ENCODE measurements at places on chromosomes 16 and 17.
A peak's percentile ranks its signal among the peaks of the same experiment; 100 is the strongest.

DNA sequence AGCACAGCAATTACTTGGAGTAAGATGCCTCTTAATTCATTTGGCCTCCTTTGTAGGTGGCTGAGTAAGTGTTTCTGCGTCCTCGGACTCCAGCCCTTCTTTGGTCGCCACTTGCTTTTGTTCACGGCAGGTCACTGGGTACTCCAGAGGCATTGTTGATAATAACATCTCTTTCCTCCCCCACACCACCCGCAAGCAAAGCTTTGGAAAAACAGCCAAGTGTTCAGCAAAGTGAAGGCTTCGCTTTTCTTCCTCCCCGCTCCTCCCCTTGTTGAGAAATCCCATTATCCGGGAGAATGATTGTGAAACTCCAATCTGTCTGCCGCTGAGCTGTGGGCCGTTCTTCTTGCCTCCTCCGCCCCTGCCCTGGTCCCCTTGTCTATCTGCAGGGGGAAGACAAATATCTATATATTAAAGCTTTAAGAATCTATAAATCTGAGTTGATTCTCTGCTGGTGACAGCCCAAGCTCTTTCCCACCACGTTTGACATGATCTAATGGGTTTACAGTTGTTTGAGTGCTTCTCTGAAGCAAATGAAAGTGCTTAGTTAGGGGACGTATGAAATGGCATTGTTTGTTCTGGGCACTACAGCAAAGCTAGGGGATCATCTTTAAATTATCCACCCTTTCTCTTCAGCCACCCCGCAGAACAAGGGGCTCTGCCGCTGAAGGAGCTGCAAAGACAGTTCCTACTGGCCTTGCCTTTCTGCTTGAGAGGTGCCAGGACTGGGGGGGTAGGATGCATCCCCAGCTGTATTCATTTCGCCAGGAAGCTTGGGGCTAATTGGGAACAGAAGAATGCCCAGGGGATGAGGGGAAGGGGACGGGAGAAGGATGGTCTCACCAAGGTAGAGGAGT, 167.1 kb downstream of the CCDC182 start:
- DNase-seq, result no peak

DNA sequence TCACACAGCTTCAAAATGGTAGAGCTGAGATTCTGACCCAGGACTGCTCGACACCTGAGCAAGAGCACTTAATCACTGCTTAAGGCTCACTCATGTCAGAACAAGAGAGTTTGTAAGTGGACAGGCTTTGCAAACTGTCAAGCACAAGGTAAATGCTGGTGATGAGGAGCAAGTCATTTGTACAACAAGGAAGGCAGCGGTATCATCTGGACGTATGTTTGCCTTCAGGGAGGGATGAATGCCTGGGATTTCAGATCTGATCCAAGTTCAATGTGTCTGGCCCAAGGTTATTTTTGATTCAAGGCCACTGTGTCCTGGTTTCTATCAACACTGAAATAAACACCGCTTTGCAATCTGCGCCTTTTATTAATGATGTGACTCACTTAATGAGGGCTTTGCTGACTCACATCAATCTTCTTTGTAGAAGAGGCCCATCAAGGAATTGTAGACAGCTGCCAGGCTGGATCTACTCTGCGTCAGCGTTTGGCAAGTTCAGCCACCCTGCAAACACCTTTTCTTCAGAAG, 174.4 kb upstream of the HS3ST3A1 start:
- DNase-seq, result no peak

DNA sequence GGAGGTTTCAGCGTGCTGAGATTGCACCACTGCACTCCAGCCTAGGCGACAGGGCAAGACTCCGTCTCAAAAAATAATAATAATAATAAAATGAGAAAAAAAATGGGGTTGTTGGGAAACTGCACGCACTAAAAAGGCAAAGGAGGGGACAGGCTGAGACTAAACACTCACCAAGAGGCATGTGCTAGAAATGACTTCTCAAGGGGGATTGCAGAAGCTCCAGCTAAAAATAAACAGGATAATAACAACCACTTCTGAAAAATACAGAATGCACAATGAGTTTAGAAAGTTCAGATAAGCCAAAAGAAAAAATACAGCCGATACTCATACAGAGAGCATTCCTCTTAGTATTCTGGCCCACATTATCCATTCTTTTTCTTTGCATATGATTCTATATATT, 15.1 kb upstream of the TIMP2 start:
- no peak for DNase-seq

- peak; percentile 9 for DNase-seq
Observed at GRCh38 chr17:50816771-50817751, 18.3 kb upstream of the WFIKKN2 start.

- DNase-seq, result no peak
Observed at GRCh38 chr17:13410874-13411273, 190.9 kb downstream of the HS3ST3A1 start.

DNA sequence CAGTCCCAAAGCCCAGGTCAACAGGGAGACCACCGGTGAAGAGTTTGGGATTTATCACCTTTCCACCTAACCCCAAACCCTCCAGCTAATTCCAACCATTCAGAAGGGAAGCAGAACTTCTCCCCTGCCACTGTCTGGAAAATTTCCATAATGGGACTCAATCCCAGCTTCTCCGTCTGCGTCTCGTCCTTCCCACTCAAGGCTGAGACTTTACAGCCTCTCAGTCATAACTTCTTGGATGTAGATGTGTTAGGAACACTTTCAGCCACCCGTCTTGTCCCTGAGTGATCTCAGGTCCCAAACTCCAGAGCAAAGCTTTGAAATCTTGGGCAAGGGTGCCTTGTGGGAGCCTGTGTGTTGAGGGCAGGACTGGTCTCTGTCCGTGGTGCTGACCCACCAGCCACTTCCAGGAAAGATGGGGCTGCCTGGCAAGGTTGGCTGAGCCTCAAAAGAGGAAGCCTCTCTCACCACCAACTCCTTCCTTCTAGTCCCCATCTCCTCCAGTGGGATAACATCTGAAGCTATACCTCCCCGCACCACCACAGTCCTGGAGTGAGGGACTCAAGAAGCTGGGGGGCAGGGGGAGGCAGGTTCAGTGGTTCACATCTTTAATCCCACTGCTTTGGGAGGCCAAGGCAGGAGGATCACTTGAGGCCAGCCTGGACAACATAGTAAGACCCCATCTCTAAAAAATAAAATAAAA, 9.3 kb downstream of the GAS2L2 start:
- no peak for DNase-seq

DNA sequence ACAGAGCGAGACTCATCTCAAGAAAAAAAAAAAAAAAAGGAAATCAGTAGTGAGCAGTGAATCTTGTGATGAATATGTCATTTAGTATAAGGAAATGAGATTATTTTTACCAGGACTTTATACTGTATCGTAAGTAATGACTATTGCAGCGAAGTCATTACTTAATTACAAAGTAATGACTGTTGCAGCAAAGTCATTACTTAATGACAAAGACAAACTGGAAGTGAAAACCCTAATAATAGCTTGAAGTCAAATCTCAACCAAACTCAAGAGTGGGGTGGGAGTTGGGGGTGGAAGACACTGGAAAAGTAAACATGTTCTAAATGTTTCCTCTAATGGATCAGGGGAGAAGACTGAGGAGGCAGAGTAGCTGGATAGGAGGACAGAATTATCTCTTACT, 76.5 kb downstream of the ARHGAP44 start:
- no peak for DNase-seq

DNA sequence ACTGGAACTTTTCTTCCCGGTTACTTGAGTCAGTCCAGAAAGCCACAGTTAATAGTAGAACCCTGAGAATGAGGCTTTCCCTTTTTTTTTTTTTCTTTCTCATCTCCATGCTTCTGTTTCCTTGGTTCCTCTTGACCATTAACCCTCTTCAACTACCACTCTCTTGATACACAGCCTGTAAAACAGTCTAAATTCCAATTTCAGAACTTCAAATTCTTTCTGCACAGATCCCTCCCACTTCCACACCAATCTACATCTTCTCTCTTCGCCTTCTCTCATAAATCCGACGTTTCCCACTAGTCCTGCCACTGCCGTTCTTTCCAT, 588 bp downstream of the METTL16 start:
- DNase-seq, result no peak

GRCh38 chr16:76614269-76614668, 337.1 kb downstream of the CNTNAP4 start:
- DNase-seq, result no peak

- DNase-seq, result no peak
Observed at GRCh38 chr17:7428557-7428956, at the start of gene SPEM3. TSS of gene SPEM3 (plus strand) at chr17:7428857. CDS start at chr17:7428903, 46 bp downstream.

DNA sequence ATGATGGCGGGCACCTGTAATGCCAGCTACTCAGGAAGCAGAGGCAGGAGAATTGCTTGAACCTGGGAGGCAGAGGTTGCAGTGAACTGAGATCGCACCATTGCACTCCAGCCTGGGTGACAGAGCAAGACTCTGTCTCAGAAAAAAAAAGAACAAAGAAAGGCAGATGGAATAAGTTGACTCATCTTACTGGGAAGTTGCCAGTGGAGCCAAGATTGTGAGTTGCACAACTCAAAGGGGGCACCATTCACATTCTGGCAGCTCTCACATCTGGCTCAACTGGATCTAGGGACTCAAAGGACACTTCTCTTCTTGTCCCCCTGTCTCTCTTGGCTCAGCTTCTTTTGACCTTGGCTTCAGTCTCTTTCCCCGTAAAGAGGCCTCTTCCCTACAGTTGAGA, 53.7 kb upstream of the ETV4 start:
- no peak for DNase-seq

DNA sequence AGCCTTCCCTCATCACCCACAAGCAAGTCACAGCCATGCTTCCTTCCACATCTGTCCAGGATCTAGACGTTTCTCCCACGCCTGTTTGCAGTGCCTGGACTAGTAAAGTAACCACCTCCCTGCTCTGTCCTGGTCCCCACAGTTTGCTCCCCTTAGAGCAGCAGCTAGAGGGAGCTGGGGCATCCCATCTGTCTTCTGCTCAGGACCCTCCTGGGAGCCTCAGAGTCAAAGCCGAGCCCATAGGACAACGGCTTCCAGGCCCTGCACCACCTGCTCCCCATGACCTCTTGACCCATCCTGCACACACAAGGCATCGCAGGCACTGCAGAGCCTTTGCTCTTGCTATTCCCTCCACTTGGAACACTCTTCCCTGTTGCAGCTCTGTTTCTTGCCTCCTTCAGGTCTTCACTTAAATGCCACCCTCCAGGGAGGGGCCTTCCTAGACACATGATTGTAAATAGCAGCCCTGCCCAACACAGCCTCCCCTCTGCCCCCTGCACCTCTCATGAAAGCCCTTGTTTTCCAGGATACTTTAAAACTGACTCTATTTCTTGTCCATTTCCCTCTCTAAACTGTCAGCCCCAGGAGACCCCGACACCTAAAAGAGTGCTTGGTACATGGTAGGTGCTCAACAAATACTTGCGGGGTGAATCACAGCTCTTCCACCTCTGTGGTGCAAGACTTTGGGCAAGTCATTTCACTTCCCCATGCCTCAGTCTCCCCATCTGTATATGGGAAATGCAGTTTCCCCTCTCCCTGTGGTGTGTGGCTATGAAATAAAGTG, 3.1 kb downstream of the NATD1 start:
- DNase-seq, result no peak

DNA sequence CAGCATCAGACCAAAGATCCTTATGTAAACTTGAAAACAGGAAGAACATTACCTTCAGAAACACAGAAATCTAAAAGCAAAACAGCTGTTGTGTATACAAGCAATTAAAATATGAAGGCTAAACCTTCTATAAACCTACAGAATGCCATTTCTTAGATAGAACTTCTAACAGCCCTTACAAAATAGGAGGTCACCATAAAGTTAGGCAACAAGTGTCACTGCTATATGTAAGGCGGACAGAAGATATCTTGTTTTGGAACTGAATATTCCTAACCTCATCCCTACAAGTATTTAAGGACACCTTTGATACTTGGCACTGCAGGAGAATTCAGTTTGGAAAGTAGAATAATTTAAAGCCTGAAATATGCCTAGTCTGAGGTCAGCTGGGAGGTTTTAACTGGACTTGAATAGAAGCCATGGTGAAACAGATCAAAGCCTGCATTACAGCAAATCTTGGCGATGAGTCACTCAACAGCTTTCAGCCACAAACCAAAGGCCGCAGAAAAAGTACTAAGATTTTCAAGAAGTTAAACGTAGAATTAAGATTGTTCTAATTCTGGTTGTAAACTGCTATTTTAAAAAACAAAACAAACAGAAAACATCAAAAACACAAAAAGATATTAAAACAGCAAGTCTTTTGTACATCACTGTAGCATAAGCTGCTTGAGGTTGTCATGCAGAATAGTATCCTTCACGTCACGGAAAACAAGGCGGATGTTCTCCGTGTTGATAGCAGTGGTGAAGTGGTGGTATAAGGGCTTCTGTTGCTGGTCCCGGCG, 42.7 kb downstream of the GNA13 start:
- no peak for DNase-seq

- no peak for DNase-seq
Observed at GRCh38 chr17:2898255-2898926, 102.2 kb downstream of the RAP1GAP2 start.

DNA sequence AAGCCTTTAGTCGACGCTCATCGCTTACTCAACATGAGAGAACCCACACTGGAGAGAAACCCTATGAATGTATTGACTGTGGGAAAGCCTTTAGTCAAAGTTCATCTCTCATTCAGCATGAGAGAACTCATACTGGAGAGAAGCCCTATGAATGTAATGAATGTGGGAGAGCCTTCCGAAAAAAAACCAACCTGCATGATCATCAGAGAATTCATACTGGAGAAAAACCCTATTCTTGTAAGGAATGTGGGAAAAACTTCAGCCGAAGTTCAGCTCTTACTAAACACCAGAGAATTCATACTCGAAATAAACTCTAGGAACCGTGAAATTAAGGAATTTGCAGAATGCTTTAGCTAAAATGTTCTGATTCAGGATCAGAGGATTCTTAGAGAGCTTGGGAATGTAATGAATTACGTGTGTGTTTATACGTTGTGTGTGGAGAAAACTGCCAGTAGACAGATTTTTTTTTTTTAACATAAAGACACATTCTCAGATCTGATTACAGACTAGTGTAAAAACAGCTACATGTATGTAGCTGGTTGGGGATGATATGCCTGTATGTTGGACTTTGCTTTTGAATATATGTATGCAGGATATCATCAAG, 25.4 kb downstream of the ZFP90 start:
- DNase-seq, result no peak
